T-cell (primary cell): ENCODE measurements at places on chromosomes 2 and 18. TPM values are rescaled to one million over a fixed set of nuclear protein-coding genes. Genes with fewer than 3 reads are reported as not detected.

Gene MARCHF4
- not detected for total RNA-seq

DNA sequence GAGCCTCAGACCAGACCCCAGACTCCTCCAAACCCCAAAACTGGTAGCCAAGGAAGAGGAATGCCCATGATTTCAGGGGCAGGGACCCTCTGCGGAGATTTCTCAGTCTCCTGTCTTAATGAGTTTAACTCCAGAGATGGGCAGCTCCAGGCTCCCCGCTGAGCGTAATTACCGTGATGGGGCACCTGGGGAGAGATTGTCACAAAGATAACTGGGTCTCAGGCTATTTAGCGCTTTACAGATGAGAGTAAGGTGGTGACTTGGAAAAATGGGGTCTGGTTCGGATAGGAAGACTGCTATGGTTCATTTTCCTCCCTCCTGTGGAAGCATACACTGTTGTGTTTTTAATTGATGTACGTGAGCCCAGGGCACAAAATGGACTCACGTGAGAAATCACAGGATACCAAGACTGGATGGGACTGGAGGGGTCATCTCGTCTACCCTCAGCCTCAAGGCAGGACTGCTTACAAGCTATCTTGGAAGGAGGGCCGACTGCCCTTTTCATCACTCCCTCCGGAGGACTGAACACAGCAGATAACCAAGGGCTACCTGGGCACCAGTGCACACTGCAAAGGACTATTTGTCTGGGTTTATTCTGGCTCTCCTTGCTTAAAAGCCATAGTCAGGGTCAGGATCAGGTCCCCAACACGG lies 427.8 kb downstream of the ZNF521 start:
- no peak for DNase-seq

GRCh38 chr2:201183365-201183727 lies 405 bp downstream of the CASP10 start:
- no peak for DNase-seq

- DNase-seq = no peak
Measured at GRCh38 chr2:234690569-234691213, 193.8 kb upstream of the ARL4C start.

Gene LRRC30
- total RNA-seq = not detected

Gene FRZB
- not detected for total RNA-seq

Gene ADD2
- total RNA-seq = 7.5 TPM

Gene CYS1
- total RNA-seq = not detected

- no peak for DNase-seq
Measured at GRCh38 chr2:181658444-181658843, 1.5 kb upstream of the CERKL start.
